ENCODE measurements at places on chromosomes 1 and 21. TPM values are rescaled to one million over a fixed set of nuclear protein-coding genes. Genes with fewer than 3 reads are reported as not detected.

MX1 gene
- 3.1 TPM for total RNA-seq

ALX3 gene
- not detected for total RNA-seq

SPRR2G gene
- total RNA-seq: not detected

ROR1 gene
- 12.6 TPM for total RNA-seq

DENND2D gene
- total RNA-seq: 3.7 TPM

NVL gene
- 16.3 TPM for total RNA-seq

Data from smooth muscle cell of the pulmonary artery (primary cell).